ENCODE measurements at places on chromosomes 5 and 9.

- DNase-seq, result peak; percentile 50
These were observed 16.7 kb downstream of the FGD3 start for GRCh38 chr9:92963831-92964606.

DNA sequence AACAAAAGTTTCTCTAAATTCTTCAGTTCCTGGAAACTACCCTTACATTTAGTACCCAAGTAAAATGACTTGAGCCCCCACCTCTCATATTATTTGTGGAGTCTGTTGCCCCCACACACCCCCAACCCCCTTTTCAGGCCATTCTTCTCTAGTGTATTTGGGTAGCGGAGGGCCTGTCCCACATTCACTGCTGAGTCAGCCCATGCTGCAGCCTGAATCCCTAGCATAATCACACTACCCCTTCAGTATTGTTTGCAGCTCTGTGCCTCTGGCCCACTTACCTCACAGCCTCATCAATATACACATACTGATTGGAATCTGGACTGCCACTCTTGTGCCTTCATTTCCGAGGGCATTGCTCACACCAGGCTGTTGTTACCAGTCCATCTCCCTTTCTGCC is 26.8 kb downstream of the RGS7BP start:
- DNase-seq, result no peak

- no peak for DNase-seq
These were observed 17.1 kb upstream of the ANXA6 start for GRCh38 chr5:151174612-151175101.

DNA sequence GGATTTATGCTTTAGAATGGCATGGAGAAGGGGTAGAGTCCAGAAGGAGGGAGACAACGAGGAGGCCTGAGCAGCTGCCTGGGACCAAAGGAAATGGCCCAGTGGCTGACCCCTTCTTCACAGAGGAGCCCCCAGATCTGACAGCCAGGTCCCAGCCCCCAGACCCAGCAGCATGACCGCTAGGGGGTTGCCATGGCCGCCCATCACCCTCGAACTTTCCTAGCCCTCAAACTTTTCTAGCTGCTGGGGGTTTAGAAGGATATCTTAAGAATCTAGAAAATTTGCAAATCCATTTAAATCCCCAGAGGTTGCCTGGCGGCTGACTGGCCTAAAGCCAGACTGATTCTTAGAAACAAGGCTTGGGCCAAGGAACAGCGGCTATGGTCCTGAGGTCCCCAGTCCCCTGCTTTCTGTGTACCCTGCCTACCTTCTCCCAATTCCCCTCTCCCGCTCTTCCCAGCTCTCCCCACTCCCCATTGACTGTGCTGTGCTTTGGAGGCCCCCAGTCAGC is 972 bp downstream of the PDGFRB start:
- no peak for DNase-seq

DNA sequence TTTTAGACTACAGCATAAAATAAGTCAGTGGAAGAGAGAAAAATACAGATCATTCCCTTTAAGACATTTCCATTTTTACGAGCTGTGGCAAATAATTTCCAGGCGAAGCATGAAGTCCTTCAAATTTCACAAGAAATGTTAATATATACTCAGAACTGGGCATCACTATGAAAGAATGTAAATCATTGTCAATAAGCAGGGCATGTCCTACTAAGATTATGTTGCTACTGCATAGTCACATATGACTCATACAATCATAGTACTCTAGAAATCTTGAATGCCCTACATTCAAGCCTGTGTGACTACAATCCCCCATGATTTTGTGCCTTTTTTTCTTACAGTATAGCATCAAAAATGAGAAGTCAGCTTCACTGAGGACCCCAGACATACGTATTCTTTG is 485.2 kb upstream of the FTMT start:
- DNase-seq, result no peak

DNA sequence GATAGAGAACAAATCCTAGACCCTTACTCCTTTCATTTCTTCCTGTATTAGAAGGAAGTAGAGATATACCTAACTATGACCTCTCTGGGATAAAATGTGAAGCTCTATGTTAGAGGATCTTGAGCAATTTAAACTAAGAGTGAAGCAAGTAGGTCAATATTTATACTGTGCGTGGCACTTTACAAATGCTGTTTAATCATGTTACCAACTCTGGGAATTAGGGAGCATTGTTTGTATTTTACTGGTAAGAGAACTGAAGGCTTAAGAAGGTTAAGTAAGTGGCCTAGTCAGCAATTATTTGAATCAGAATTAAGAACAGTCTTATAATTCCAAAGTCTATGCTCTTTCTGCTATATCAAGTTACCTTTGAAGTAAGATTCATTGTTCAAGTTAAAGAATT is 12.0 kb downstream of the TNC start:
- no peak for DNase-seq

- peak; percentile 14 for DNase-seq
These were observed 157.1 kb downstream of the ARRDC3 start for GRCh38 chr5:91225848-91226686.
